ENCODE measurements at places on chromosomes 4 and X.

DNA sequence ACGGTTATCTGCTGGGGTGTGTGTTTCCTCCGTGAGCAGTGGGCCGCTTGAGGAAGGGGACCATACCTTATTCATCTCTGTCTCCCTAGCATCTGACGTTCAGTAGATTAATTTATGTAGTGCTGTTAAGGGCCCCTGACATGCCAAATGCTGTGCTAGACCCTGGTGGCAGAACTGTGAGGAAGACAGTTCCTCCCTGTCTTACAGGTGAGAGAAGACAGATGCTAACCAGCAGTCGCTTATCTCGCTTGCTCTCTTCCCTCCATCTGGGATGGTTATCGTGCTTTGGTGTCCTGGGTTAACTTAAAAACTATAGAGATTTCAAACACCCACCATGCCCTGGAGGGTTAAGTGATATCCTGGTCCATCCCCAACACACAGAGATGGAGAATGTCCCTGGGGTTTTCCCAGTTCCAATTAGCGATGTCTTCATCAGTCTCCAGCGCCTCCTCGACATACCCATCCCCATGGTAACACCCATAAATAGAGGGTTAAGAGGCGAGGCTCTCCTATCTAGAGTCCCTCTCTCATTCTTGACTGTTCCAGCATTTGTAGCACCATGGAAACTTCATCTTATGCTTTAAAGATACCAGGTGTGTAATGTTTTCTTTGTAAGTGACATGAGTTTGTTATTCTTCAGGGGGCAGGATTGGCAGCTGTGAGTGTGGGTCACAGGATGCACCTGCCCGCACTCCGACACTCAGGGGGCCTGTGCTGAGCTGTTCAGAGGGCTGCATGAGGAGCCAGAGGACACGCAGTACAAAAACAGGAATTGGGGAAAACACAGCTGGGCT lies 135.2 kb downstream of the STK32B start:
- no peak for DNase-seq

- no peak for DNase-seq
Observed at GRCh38 chrX:17680732-17681413, 56.4 kb upstream of the SCML1 start.

- no peak for DNase-seq
Observed at GRCh38 chrX:83658731-83659130, 150.6 kb downstream of the POU3F4 start.

DNA sequence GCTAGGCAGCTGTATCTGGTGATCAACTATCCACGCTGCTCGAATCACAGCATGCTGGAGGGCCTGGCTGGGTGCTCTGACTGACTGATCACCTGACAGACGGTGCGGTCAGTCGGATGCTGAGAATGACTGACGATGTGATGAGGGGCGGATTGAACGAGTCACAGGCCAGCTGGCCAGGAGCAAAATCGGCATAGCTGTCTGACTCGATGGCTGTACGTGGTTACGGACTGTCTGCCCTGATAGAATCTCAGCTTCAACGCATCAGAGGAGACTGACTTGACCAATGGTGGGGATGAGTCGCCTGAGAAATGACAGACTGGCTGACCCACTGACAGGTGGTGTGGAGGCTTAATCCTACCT lies 1.0 kb upstream of the SUV39H1 start:
- no peak for DNase-seq

DNA sequence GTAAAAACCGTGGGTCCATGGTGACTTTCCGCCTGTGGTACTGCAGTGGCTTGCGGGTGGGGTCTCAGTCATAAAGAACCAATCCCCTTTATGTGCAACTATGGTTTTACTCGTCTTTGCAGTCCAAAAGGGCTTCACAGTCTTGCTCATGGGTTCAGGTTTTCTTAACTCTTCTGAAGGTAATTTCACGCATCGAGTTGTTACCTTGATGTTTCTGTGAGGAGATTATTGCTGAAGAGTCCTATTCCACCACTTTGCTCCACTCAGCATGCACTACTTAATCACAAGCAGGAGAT lies 41.5 kb downstream of the F8 start:
- no peak for DNase-seq

DNA sequence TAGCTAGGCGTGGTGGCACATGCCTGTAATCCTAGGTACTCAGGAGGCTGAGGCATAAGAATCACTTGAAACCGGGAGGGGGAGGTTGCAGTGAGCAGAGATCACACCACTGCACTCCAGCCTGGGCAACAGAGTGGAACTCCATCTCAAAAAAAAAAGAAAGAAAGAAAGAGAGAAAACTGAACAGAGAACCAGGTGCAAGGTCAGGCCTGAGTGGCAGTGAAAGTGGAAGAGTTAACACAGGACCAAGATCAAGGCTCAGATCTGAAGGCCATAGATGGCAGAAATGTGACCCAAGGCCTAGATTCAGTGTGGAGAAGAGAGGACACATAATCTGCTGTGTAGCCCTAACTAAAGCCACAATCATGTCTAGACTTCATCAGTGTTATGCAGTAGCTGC lies 4.9 kb upstream of the ZNF630 start:
- no peak for DNase-seq

DNA sequence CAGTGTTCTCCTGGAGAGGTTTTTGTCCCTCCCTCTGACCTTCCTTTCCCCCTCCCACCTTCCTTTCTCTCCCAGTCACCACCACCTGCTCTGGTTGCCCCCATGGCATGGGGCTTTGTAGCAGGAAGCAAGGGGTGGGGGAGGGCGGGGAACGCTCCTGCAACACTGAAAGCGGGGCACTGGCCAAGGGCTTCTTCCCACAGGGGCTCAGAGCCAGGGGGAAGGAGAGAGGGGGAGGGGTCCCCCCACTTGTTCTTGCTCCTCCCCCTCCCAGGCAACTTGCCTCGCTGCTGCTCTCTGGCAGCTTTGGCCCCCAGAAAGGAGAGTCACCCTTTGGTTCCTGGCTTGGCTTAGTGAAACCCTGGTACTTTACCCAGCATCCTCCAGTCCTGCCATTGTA lies 48.4 kb downstream of the BCORL1 start:
- no peak for DNase-seq

DNA sequence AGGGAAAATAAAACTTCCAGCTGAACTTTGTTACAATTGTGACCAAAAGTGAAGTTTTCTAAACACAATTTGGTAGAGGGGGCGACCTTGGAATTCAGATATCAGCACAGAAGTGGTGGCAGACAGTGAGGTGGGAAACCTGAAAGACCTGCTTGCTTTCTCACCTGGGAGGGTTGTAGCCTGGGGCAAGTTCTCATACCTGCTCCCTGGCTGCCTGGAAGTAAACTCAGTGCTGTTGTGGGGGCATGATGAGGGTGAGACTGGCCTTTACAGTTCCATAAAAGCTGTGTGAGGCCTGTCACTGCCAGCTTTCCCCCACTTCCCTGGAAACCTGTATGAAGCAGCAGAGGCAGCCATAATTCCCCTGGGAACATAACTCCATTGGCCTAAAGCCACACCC lies 1180.2 kb downstream of the FAM133A start:
- DNase-seq = no peak

All from epithelial cell of proximal tubule (primary cell).